Calu3 (cell line): ENCODE measurements at places on chromosomes 5 and 9. TPM values are rescaled to one million over a fixed set of nuclear protein-coding genes. Genes with fewer than 3 reads are reported as not detected.

GRCh38 chr5:58753446-58753845 lies 170.6 kb downstream of the RAB3C start:
- DNase-seq: no peak

DNA sequence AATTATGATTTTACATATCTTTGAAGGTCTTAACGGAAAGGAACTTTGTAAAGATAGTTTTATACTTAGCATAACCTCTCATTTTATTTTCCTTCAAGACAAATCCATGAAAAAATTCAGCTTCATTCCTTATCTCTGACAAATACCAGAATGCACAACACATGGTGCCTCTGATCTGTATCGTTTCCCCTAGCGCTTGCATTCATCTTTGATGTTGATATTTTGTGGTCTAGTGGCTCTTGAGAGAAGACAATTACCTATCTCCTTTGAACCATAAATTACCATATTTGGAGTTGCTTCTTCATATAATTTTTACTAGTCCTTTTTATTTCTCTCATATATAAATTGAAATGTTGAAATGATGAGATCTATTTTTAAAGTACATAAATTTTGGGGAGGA lies 551.3 kb downstream of the PDE4D start:
- no peak for DNase-seq

DNA sequence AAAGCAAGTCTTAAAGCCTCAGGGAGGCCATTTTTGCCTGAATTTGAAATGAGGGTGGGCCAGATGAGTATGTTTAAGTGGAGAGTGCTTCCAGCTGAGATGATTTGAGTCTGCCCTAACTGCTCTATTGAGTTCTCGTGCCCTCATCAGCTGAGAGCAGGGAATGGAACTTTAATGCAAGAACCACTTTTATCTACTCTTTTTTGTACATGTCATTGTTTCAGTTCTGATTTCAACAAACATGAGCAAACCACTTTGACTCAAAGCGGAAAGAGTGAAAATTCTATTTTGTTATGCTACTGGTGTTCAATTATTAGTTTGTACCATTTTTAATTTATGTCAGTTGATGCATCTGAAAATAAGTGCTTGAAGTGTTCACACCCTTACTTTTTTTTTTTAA lies 35.8 kb downstream of the DCAF10 start:
- no peak for DNase-seq

DNA sequence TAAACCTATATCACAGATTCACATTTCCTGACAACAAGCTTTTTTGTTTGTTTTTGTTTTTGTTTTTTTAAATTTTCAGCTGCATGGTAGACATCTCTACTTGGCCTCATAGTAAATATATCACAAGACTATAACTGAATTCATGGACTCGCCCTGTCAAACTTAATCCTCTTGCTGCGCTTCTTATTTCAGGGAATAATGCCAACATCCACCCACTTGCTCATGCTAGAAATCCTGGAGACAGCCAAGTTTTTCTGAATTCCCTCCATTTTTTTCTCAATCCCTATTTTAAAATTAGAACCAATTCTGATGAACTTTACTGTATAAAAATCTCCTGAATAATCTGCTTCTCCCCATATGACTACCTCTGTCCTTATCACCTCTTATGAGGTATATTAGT lies 283.6 kb upstream of the RPS23 start:
- DNase-seq: no peak

Gene NREP
- 19.4 and 24.6 TPM in 2 replicates for total RNA-seq

DNA sequence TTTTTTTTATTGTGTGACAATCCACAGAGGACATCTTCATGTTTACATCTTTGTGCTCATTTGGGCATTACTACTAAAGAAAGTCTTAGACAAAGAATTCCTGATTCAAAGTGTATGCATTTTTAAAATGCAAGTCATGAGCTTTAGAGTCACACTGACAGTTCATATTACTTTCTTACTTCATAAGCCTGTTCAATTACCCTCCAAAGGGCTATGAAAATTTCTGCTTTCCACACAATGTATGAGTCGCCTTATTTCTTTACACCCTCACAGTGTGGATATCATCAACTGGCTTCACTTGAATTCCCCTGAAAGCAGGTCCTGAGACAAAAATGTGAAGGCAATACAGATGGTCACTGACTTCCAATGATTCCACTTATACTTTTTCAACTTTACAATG lies 280.4 kb upstream of the PTGER4 start:
- no peak for DNase-seq

DNA sequence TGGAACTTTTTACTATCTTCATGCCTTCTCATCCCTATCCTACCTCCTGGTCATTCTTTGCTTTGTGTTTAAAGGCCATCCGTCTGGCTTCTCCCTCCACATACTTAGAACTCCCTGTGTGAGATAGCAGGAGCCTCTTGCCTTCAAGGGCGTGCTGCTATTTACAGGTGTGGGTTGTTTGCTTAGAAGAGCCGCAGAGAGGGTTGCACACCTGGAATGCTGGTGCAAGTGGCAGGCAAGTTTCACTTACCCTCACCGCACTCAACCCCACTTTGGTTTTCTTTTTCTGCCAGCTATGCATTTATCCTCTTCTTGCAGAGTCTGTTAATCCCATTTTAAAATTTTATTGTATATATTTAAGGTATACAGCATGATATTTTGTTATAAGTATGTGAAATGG lies 12.6 kb downstream of the SKP2 start:
- DNase-seq: no peak

- DNase-seq: no peak
Measured at GRCh38 chr5:147784146-147784987, 1.8 kb upstream of the JAKMIP2 start.

GRCh38 chr9:17938035-17938655 lies 359.3 kb downstream of the SH3GL2 start:
- DNase-seq: no peak
